ENCODE measurements at places on chromosomes 6 and 20.

DNA sequence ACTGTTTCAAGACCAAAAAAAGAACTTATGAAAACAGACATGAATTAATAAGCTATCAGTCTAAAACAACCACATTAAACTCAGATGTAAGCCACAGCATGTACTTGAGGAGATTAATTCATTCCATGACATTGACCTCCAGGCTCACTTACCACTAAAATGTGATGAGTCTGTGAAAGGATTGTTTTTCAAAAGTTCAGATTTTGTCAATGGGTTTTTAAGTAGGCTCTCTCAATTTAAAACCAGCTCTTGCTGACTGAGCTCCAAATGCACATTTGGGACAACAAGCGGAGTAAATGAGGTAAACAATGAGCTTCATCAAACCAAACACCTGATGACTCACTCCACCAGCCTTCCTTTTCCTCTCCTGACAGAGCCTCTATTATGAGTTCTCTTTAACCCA lies 197.0 kb downstream of the SIM1 start:
- H3K36me3 ChIP-seq: peaks cover 2% of the 10 kb centered on the region
- H3K27me3 ChIP-seq: no peaks in the 10 kb centered on the region
- DNase-seq: no peak
- peaks cover 51% of the 10 kb centered on the region for H3K4me1 ChIP-seq
- H3K27ac ChIP-seq: peak overlapping the region; percentile 33
- H3K4me3 ChIP-seq: no peak overlapping the region

GRCh38 chr6:159433550-159433949 lies 259.5 kb downstream of the SOD2 start:
- H3K27ac ChIP-seq: no peak overlapping the region
- peaks cover 9% of the 10 kb centered on the region for H3K27me3 ChIP-seq
- no peaks in the 10 kb centered on the region for H3K4me1 ChIP-seq
- H3K4me3 ChIP-seq: no peak overlapping the region

GRCh38 chr6:34959224-34959623 lies 70.2 kb downstream of the ANKS1A start:
- no peaks in the 10 kb centered on the region for H3K36me3 ChIP-seq
- H3K4me1 ChIP-seq: peaks cover 6% of the 10 kb centered on the region
- no peaks in the 10 kb centered on the region for H3K27me3 ChIP-seq
- H3K4me3 ChIP-seq: no peak overlapping the region
- H3K27ac ChIP-seq: no peak overlapping the region
- DNase-seq: no peak

GRCh38 chr6:29531668-29532067 lies 27.9 kb downstream of the UBD start:
- H3K4me1 ChIP-seq: no peaks in the 10 kb centered on the region
- no peak overlapping the region for H3K4me3 ChIP-seq
- peak; percentile 39 for DNase-seq

DNA sequence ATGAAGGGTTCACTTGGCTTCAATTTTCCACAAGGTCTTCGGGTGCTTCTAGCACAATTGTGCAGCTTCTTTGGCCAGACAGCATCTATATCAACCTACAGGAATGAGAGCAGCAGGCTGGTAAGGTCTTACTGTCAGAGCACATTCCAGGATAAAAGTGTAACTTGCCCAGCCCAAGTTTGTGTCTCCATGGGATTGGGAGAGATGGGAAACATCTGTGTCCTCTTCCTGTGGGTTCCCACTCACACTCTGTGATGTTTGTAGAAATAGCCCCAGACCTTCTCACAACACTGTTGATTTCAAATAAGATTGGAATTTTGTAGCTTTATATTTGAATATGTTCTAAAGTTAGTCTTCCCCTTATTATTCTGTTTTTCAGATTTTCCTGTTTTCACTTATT lies 83.4 kb upstream of the RGS17 start:
- no peak overlapping the region for H3K4me3 ChIP-seq
- H3K36me3 ChIP-seq: no peaks in the 10 kb centered on the region
- H3K27ac ChIP-seq: no peak overlapping the region
- no peaks in the 10 kb centered on the region for H3K27me3 ChIP-seq
- peaks cover 21% of the 10 kb centered on the region for H3K4me1 ChIP-seq
- DNase-seq: no peak

Data from chondrocyte (in vitro differentiated cells).